ENCODE measurements at places on chromosomes 6 and 20.

GRCh38 chr6:150235218-150235617, 92.4 kb downstream of the PPP1R14C start:
- DNase-seq = no peak

- no peak for DNase-seq
Observed at GRCh38 chr6:80215063-80215462, 108.6 kb downstream of the BCKDHB start.

GRCh38 chr6:112043032-112044007, 10.6 kb upstream of the CCN6 start:
- DNase-seq = peak; percentile 57

DNA sequence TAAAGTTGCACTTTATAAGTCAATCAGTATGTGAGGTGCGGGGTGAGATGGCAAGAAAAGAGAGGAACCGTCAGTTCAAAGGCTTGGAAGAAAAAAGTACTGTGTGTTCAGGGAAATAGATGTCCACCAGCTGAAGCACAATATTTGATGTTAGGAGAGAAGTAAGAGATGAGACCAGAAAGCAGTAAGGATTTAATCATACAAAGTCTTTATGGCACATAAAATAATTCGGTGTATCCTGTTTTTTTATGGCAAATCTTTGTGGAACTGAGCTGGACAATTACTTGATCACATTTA, 197.2 kb downstream of the FAXC start:
- no peak for DNase-seq

DNA sequence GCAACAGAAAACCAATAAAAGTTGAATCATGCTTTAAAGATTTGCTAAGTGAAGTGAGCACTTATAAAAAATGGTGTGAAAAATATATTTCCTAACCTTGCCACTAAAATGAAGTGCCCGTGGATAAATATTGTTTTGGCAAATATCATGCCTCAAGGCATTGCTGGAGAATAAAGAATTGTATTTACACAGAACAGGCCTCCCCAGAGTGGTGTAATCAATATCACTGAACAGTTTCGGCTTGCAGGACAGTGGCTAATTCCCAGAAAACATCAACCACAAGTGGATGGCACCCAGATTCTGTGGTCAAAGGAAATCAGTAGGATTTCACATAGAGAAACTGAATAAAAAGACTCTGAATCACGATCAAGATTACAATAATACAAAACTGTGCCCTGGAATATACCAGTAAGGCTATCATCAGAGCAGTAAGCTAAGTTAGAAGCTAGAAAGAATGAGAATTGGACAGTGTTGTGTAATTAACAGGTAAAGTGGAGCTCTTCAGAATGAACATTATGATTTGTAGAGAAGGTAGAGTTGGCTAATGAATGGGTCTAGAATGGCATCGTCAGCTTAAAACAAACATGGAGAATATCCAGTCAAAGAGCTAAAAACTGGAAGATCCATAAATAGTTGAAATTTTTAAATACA, 1026.9 kb upstream of the ADGRB3 start:
- DNase-seq = no peak

DNA sequence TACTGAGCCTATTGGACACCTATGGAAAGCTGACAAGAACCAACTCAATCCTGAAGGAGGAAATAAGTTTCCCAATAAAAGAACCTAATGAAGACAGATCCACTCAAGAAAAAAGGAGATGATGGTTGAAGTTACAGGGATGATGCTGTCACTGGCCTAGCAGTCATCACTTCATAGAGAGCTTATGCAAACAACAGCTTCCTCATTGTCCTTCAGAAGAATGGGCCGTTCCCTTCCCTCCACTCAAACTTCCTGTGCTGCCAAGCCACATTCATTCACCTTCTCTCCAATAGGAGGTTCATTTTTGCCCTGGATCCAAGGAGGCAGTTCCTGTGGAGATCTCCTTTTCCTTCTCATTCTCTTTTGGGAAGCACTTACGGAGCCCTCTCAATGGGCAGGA, 13.8 kb upstream of the PM20D2 start:
- DNase-seq = no peak

DNA sequence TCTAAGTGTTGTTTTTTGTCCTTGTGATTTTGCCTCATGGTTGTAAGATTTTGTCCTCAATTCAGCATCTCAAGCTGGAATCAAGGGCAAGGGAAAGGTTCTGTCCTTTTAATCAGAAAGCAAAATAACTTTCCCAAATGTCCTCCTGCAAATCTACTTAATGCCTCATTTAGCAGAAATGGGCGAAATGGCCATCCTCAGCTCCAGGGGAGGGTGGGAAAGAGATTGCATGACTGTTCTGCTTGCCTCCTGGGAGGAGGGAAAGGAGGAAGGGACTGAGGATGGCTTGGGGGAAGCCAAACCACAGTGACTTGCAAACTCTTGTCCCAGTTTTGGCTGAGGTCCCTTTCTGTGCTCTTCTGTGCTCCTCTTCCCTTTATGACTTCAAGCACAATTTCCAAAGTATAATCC, 43.4 kb downstream of the TNFAIP3 start:
- no peak for DNase-seq

- DNase-seq = no peak
Observed at GRCh38 chr6:54980511-54981275, 134.1 kb downstream of the FAM83B start.

DNA sequence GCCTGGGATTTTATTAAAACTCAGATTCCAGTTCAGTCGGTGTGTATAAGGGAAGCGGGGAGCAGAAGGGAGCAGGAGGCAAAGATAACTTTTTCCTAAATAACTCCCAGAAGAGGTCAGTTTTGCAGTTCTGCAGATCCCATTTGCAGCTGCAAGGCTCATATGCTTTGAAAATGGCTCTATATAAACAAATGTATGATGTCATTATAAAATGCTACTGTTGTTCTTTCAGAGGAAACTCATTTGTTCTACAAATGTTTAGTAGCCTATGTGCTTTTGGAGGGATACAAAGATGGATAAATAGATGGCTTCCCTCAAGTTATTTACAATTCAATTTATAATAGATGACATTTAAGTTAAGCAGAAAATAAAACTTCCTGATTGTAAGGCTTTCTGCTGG, 29.2 kb upstream of the DSP start:
- no peak for DNase-seq

GRCh38 chr20:58109918-58110635, 118.4 kb downstream of the ANKRD60 start:
- DNase-seq = no peak

DNA sequence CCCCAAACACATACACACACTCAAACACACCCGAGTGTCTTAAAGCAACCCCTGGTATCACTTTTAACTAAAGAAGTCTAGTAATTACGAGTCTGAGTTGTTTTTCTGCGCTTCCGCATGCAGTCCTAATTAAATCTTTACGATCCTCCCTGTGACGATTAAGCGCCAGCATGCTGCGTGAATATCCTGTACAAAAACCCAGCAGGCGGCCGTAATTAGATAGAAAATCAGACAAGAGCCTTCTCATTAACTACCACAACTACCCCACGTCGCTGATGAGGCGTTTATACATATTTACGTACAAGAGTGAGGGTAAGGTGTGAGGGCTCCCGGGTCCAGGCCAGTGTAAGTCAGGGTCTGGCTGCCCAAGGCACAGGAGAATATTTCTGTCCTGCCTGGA, 8.1 kb downstream of the TFAP2B start:
- no peak for DNase-seq

GRCh38 chr6:140009286-140009685, 634.8 kb upstream of the CITED2 start:
- no peak for DNase-seq

GRCh38 chr20:41182296-41183212, 45.2 kb downstream of the PLCG1 start:
- DNase-seq = no peak

DNA sequence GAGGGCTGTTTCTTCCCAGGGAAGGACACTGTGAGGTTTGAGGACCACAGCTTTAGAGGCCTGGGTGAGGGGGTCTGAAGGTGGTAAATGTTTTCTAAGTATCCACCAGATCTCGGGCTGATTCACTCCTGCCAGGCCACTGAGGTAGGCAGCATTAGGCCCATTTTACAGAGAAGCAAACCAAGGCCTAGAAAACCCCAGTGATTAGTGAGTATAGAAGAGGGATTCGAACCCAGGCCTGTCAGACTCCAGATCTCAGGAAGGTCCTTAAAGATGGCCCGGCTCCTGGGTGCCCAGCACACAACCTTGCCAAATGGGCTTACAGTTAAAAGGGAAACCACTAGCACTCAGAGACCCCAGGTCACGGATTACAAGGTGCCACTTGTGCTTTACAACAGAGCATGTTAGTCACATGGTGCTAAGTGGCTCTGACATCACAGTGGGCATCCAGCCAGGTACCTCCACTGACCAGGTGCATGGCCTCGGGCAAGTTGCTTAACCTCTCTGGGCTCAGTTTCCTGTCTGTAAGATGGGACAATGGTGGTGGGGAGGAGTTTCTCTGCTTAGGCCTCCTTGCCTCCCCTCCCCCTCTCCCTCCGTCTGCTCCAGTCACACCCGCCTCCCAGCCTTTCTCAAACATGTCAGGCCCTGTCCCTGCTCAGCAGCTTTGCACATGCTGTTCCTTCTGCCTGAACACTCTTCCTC, 18.8 kb upstream of the SIRPA start:
- DNase-seq = no peak

DNA sequence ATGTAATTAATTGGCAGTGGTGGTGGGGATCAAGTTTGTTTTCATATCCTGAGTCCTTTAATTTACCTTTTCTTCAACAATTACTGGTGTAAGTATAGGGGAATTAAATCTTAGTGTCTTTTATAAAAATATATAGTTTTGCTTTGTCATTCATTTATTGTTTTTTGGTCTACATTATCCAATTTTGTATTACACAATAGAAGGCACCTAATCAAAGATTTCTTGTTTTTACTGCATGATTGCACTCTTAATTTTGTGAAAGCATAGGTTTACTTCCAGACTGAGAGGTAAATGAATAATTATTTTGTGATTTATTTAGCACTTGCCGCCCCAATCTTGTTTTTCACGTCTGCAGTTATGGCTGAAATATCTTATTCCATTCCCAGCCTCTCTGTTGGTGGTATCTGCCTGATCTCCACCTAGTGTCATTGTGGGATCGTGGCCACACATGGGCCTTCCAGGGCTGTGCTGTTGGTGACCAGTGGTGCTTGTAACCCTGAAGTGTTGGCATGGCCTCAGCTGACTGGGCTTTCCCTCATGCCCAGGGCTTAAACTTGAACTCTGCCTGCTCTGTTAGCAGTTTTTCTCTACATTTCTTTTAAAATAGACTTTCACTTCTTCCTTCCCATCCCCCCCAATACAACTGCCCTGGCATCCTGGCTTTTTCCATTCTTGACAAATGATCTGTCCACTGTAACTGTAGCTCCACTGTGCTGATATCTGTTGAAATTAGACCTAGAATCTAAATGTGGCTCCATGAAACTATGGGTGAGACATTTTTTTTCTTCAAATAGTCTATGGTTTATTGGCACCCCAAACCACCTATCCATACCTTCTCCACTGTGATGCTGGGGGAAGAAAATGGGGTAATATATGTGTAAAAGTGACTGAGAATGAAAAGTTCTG, 24.8 kb downstream of the E2F3 start:
- DNase-seq = no peak

- DNase-seq = no peak
Observed at GRCh38 chr6:63346217-63346835, 26.5 kb upstream of the LGSN start.

DNA sequence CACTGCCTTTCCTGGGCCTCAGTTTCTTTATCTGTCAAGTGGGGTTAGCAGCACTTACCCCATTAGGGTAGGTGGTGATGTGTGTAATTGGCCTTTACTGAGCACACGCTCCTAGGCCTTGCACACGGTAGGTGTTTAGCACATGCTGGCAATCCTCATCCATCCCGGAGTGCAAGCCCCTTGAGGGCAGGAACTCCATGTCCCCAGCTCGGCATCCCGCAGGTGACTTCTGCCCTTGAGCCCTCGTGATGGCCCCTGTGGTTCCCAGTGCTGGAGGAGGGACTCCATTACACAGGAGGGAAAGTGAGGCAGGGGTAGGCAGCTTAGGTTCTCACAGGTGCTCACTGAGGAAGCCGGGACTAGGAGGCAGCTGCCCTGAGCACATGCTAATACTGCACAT, 40.0 kb downstream of the MYH7B start:
- no peak for DNase-seq

DNA sequence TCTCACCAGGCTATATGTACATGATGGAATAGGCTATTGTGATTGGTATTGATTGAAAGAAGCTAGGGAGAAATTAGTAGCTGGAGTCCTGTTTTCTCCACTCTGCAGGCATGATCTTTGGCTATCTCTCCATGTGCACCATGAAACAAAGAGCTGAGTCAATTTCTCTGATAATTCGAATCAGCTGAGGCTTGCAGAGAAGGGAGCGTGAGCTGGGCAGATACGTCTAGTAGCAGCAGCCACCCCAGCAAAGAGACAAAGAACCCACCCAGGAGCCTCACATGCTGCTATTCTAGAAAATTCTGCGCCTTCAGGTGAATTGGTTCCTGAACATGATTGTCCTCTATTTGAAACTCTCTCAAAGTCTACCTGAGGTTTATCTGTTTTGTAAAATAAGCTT, 6.9 kb upstream of the SGK1 start:
- no peak for DNase-seq

DNA sequence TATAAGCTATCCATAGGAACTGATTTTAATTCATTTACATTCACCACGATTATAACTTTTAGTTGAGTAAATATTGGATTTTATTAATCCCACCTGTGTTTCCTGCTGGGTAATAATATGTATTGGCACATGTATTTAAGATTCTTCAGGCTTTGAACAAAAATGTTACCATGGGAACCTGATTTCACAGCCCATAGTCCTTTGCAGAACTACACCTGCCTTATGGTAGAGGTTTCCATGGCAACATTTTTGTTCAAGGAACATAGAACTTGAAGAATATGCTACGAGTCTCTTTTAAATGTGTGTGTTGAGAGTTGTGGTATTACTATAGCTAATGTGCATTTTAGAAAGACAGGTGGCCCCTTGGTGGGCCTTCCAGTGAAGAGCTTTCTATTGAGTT, 317.4 kb downstream of the SAMD5 start:
- no peak for DNase-seq

GRCh38 chr6:30981942-30982772, 1.4 kb upstream of the MUC21 start:
- DNase-seq = no peak

DNA sequence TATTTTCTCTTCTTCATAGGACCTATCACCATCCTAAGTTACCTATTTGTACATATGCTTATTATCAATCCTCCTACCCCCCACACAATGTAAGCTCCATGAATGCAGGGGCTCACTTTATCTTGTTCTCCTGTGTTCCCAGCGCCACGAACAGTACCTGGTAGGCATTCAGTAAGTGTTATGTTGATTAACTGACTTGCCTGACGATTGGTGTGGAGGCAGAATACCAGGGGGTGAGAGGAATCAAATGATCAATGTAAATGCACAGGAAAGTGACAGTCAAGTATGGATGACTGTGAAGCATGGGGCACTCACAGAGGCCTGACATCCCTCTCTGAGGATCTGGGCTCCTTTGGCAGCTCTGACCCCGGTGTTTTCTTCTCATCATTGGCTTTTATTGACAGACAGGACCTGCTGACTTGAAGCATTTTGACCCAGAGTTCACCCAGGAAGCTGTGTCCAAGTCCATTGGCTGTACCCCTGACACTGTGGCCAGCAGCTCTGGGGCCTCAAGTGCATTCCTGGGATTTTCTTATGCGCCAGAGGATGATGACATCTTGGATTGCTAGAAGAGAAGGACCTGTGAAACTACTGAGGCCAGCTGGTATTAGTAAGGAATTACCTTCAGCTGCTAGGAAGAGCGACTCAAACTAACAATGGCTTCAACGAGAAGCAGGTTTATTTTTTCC, 6.1 kb upstream of the IFT52 start:
- no peak for DNase-seq

- DNase-seq = no peak
Observed at GRCh38 chr6:53985366-53985765, 125.9 kb upstream of the MLIP start.

GRCh38 chr6:147522597-147522996, 14.1 kb downstream of the SAMD5 start:
- no peak for DNase-seq

All from GM12892 (cell line).